Esophagus squamous epithelium (tissue), 5 donors: ENCODE measurements at places on chromosomes 16 and 17. TPM values are rescaled to one million over a fixed set of nuclear protein-coding genes. Genes with fewer than 3 reads are reported as not detected.

The SCGB1C2 gene
- not detected for total RNA-seq

The KCNH4 gene
- 0.09 TPM for total RNA-seq

The TLCD3A gene
- total RNA-seq, result 31.9 TPM

The CES5A gene
- total RNA-seq, result not detected

The USB1 gene
- 11.2 TPM for total RNA-seq

The SOX8 gene
- 0.19 TPM for total RNA-seq

The CDH8 gene
- total RNA-seq, result 0.27 TPM

The EMC6 gene
- total RNA-seq, result 26.3 TPM

DNA sequence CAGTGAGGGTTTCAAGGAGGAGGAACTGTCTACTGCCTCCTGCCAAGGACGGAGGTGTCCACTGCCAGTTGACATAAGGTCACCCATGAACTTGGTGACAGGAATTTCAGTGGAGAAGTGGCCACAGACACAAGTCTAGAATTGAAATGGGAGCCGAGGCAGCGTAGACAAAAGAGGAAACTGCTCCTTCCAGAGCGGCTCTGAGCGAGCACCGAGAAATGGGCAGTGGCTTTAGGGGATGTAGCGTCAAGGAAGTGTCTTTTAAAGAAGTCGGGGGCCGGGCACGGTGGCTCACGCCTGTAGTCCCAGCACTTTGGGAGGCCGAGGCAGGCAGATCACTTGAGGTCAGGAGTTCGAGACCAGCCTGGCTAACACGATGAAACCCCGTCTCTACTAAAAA lies 3.1 kb upstream of the SERPINF1 start:
- H3K4me3 ChIP-seq, result no peak overlapping the region
- no peaks in the 10 kb centered on the region for H3K27me3 ChIP-seq
- peak overlapping the region; percentile 67 for H3K27ac ChIP-seq
- H3K36me3 ChIP-seq, result no peaks in the 10 kb centered on the region

GRCh38 chr16:85610059-85610445 lies 3.1 kb upstream of the GSE1 start:
- peaks cover 79% of the 10 kb centered on the region for H3K4me1 ChIP-seq
- peaks cover 11% of the 10 kb centered on the region for H3K27me3 ChIP-seq
- no peak overlapping the region for H3K4me3 ChIP-seq
- H3K36me3 ChIP-seq, result no peaks in the 10 kb centered on the region
- H3K27ac ChIP-seq, result no peak overlapping the region

DNA sequence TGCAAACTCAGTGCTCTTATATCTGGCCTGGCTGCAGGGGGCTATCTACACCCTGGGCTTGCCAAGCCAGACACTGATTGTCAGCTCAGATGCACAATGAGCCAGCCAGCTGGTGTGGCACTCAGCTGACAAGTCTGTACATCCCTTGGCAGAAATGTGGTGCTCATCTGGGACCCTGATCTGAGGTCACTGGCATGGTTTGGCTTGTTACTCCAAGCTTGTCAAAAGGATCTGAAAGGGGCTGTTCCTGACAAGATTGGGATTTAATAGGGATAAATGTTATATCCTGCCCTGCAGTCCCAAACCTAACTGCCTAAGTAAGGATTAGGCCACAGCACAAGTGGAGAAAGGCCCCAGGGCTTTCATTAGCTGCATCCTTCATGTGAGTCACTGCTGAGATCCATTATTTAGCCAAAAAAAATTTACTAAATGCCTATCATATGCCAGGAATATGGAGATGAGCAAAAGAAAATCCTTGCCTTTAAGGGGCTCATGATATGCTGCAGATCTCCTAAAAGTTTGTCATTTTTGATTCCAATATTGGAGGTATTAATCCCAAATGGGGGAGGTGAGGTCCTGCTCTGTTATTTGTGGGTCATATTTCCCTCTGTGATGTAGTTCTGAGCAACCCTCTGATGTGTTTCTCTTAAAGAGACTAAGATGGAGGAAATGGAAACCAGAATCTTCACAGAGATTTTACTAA lies 6.3 kb downstream of the SLC6A2 start:
- no peaks in the 10 kb centered on the region for H3K36me3 ChIP-seq
- H3K4me3 ChIP-seq, result no peak overlapping the region
- no peak for DNase-seq
- no peak overlapping the region for H3K27ac ChIP-seq
- no peaks in the 10 kb centered on the region for H3K27me3 ChIP-seq

DNA sequence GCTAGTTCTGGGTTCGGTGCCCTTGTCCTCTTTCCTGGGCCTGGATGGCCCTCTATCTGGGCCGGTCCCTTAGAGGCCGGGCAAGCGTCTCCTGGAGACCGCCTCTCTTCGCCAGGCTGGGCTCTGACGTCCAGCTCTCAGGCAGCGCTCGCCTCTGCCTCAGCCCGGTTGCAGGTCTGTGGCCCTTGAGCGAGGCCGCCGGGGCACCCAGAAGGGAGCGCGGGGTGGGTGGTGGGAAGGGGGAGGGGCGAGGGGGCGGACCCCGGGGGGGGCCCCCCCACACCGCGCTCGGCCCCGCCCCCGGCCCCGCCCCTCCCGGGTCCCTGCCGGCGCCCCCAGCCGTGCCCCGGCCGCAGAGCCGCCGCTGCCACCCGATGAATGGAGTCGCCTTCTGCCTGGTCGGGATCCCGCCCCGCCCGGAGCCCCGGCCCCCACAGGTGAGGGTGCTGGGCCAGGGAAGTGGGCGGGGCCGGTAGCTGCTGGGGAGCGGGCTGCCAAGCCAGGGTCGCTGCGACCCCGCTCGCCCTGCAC lies at the start of gene ARHGAP23:
TSS of gene ARHGAP23 (plus strand) at position 353 of the 531 bp plus-strand sequence. CDS start at position 375, 22 bp downstream.
- peak within 1 kb of the TSS; percentile 95 for H3K27ac ChIP-seq
- H3K4me1 ChIP-seq, result peaks cover 28% of the 10 kb centered on the region
- H3K27me3 ChIP-seq, result no peaks in the 10 kb centered on the region
- H3K36me3 ChIP-seq, result no peaks in the 10 kb centered on the region

DNA sequence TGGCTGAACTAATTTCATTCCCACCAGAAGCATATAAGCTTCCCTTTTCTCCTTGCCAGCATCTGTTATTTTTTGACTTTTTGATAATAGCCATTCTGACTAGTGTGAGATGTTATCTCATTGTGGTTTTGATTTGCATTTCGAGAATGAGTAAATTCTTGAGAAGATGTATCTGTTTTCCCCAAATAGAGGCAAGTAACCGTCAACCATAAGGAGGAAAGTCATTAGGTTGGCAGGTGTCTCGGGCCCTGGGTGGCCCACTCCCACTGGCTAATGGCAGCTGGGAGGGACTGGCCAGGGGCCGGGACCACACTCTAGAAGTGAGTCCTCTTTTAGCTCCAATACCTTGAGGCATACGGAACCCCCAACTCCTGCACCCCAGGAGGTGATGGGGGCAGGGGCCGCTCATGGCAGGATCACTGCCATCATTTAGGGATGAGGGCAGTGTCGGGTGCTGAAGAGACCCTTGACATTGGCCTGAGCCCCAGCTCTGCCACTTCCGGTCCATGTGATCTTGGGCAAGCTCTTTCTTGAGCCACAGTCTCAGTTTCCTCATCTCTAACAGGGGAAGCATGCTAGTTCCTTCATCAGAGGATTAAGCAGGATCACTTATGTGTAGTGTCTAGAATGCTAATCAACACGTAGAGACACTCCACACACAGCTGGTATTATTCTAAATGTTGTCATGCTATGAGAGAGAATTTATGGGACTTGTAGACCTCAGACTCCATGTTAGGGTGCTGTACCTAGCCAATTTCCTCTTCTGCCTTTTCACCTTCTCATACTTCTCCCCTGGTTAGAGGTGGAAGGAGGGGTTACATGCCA lies 44.3 kb downstream of the RGS9 start:
- no peak for DNase-seq
- no peaks in the 10 kb centered on the region for H3K27me3 ChIP-seq
- no peak overlapping the region for H3K27ac ChIP-seq
- no peaks in the 10 kb centered on the region for H3K36me3 ChIP-seq
- H3K4me3 ChIP-seq, result no peak overlapping the region
- H3K4me1 ChIP-seq, result no peaks in the 10 kb centered on the region

DNA sequence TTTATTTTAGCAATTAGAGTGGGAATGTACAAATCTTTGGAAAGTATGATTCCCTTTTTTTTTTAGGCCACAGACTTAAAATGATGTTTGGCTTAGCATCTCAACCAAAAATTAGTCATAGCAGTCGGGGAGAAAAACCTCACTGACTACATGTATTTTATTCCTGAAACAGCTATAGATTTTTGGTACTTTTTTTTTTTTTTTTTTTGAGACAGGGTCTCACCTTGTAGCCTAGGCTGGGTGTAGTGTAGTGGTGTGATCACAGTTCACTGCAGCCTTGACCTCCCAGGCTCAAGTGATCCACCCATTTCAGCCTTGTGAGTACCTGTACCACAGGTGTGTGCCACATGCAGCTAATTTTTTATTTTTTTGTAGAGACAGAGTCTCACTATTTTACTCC lies 23.4 kb downstream of the RNFT1 start:
- no peak overlapping the region for H3K4me3 ChIP-seq
- no peak for DNase-seq
- H3K27me3 ChIP-seq, result no peaks in the 10 kb centered on the region
- peak overlapping the region; percentile 29 for H3K27ac ChIP-seq
- no peaks in the 10 kb centered on the region for H3K4me1 ChIP-seq

DNA sequence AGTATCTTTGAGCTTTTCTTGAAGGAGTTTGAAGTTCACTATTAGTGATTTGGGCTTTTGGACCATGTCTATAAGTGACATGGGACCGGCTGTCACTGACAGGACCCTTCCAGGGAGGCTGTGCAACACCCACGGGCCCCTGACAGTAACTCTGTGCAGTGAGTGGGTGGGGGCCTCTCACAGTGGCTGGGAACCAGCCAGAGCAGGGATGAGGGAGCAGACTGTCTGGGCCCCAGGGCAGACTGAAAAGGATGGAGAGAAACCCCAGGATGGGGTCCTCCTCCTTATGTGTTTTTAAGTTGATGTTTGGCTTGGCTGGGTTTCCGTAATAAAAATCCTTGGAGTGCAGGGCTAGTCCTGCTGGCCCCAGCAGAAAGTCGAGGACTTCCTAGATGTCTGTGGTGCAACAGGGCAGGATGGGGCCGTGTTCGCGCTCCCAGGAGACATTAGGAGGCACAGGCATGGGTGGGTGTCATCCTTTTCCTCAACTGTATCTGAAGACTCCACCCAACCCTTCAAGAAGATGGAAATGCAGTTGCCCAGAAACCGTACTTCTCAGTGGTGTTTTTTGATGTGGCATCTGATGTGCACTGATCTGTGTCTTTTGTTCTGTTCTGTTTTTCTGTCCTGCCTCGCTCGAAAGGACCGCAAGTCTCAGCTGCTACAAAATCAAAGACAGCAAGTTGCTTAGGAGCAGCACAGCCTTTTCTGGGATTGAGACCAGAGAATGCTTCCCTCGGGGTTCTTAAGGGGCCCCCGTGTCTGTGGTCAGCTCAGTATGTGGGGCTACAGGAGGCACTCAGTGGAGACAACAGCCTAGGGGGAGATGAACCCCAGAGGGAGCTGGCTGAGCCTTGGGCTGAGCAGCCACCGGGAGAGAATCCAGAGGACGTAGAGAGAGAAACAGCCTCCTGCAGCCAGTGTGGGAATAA lies 24.2 kb downstream of the PLD6 start:
- no peak for DNase-seq
- no peak overlapping the region for H3K4me3 ChIP-seq
- H3K4me1 ChIP-seq, result no peaks in the 10 kb centered on the region
- peaks cover 10% of the 10 kb centered on the region for H3K36me3 ChIP-seq
- H3K27me3 ChIP-seq, result no peaks in the 10 kb centered on the region

- no peaks in the 10 kb centered on the region for H3K36me3 ChIP-seq
- no peaks in the 10 kb centered on the region for H3K27me3 ChIP-seq
- H3K4me3 ChIP-seq, result no peak overlapping the region
- H3K27ac ChIP-seq, result no peak overlapping the region
- no peak for DNase-seq
These were observed 1379.7 kb downstream of the CDH11 start for GRCh38 chr16:63742150-63742549.

GRCh38 chr17:7992516-7992915 lies 9.9 kb upstream of the GUCY2D start:
- H3K36me3 ChIP-seq, result no peaks in the 10 kb centered on the region
- DNase-seq, result no peak
- peaks cover 13% of the 10 kb centered on the region for H3K27me3 ChIP-seq
- no peaks in the 10 kb centered on the region for H3K4me1 ChIP-seq
- no peak overlapping the region for H3K27ac ChIP-seq
- no peak overlapping the region for H3K4me3 ChIP-seq

DNA sequence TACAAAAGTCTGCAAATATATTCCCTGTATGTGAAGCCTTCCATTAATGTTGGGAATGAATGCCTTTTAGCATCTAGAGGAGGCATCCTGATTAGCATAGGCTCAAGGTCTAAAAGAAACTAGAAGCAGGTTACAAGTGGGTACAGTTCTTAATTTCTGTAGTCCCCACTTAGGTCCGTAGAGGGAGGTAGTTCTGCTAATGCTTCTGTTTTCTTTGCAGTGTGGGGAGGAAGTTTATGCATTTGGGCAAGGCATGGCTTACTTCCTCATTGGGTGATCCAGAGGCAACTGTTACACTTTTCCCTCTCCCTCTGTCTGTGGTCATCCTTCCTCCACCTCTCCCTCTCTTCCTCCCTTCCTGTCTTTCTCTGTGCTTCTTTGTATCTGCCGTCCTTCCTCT lies 108.4 kb upstream of the ZKSCAN2 start:
- H3K4me3 ChIP-seq, result no peak overlapping the region
- no peaks in the 10 kb centered on the region for H3K27me3 ChIP-seq
- H3K27ac ChIP-seq, result no peak overlapping the region
- H3K4me1 ChIP-seq, result no peaks in the 10 kb centered on the region

DNA sequence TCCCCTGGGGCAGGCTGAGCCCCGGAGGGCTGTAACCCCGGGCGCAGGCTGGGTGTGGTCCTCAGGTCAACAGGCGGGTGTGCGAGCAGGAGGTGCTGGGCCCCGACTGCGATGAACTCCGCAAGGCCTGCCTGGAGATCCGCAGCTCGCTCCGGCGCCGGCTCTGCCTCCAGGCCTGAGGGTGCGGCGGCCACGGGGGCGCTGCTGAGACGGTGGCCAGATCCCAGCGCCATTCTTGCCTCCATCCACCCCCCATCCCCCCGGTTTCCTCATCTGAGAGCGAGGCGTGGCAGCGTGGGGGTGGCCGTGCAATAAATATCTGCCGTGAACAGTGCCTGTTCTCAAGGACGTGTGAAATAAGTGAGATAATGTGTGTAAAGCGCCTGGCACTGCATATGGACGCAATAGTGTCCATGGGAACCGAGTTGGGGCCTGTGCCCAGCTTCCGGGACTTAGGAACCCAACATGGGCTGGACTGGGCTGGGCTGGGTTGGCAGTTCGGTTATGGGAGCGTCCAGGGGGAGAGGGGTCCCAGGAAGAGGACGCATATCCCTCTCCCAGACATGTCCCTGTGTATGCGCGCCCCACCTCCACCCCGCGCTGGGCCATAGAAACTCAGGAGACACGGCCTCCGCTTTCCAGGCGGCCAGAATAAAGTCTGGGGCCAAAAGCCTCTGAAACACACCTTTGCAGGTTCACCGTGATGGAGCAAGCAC lies 15.0 kb downstream of the ZNF213 start:
- peaks cover 38% of the 10 kb centered on the region for H3K4me1 ChIP-seq
- peak overlapping the region; percentile 89 for H3K27ac ChIP-seq
- no peaks in the 10 kb centered on the region for H3K27me3 ChIP-seq
- no peak for DNase-seq

DNA sequence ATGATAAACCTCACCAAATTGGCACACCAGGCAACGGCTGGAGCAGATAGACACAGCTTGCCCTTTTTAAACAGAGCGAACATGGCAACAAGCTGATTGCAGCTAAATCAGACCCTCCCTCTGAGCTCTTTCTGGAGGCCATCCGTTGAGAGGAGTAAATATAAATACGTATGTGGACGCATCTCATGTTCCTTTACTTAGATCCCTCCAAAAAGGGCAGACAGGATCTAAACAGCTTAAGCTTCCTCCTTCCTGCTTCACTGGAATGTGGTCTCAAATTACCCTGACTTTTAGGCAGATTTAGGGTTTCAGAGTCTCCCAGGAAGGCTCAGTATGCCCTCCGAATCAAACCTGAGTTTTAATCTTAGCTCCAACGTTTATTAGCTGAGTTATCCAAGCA lies 204.7 kb upstream of the GOT2 start:
- H3K4me3 ChIP-seq, result no peak overlapping the region
- no peak overlapping the region for H3K27ac ChIP-seq
- H3K36me3 ChIP-seq, result no peaks in the 10 kb centered on the region
- DNase-seq, result no peak
- no peaks in the 10 kb centered on the region for H3K4me1 ChIP-seq
